ENCODE measurements at places on chromosomes 1 and 21. TPM values are rescaled to one million over a fixed set of nuclear protein-coding genes. Genes with fewer than 3 reads are reported as not detected.

The ATP1A2 gene
- 4.3 TPM for total RNA-seq

DNA sequence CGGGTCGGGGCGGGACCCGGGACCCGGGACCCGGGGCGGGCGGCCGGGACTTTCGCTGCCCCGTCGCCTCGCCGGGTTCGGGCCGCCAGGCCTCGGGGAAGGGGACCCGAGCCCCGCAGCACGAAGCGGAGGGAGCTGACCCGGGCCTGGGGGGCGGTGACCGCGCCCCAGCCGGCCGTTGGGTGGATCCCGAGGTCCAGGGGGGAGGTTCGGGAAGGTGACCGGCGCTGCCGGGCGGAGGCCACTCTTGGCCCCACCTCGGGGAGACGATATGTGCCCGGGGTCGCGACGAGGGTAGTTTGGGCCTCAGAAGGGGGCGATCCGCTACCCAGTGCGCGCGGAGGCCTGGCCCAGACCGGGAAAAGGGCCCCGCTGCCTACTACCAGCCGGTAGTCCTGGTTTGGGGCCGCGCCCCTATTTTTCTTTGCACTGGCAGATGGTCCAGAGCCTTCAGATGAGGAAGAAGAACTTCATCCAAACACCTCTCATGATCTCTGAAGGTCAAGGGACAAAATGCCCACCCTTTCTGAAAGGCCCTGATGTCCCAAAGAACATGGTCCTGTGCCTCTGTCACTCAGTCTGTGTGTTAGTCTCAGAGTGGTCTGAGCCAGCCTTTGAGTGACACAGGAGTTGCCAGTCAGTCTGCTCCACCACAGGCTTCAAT lies 766 bp downstream of the AGO4 start:
- DNase-seq: peak; percentile 70

- DNase-seq: peak; percentile 67
Observed at GRCh38 chr1:246753670-246754535, 29.7 kb downstream of the SCCPDH start.

DNA sequence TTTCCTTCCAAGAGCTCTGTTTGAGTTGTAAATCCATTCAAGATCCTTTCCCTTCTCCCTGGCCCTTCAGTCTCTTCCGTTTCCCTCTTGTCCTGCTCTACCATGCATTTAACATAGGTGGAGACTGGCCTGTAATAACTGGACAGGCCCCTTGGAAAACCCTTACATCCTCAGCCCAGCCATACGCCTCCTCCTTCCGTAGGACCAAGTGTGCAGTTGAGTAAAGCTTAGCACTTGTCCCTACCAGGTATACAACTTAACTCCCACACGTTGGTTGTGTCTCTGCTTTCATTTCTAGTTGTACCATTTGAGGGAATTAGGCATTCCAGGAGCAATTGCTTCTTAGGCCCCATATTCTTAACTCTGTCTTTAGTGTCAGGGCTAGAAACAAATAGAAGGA lies 6.4 kb downstream of the MAN1C1 start:
- DNase-seq: no peak
